Nucleus accumbens (tissue), 56 donors: ENCODE measurements at places on chromosomes 16 and 17.

- DNase-seq = no peak
Measured at GRCh38 chr17:47738178-47738577, 5.1 kb downstream of the TBX21 start.

DNA sequence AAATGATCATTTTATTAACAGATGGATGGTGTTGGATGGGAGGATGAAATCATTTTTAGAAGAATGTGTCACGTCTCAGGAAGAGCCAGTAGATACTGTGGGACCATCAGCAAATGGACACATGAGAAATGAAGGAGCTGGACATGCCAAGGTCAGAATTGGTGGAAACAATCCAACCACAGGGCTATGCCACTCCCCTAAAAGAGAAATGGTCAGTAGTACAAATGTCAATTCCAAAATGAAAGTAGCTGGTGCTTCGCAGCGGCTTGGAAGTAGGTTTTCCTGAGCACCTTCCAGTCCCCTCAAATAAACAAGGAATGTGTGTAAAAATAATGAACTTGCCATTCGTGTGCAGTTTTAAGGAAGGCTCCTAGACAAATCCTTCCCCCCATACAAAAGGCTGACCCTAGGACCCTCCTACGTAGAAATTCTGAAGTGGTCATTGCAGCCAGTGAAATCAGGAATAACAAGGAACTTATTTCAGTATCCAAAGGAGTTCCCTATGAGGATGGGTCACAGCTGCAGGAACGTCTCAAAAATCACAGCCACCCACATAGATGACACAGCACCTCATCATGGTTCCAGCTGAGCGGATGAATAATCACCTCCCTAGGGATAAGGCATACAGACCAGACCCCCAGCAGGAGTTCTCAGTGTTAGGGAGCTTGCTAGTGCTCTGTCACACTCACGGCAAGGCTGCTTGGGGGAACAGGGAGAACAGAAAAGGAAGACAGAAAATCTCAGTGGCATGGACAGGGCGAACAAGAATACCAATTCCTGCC lies 239.2 kb downstream of the HS3ST3A1 start:
- no peak for DNase-seq

DNA sequence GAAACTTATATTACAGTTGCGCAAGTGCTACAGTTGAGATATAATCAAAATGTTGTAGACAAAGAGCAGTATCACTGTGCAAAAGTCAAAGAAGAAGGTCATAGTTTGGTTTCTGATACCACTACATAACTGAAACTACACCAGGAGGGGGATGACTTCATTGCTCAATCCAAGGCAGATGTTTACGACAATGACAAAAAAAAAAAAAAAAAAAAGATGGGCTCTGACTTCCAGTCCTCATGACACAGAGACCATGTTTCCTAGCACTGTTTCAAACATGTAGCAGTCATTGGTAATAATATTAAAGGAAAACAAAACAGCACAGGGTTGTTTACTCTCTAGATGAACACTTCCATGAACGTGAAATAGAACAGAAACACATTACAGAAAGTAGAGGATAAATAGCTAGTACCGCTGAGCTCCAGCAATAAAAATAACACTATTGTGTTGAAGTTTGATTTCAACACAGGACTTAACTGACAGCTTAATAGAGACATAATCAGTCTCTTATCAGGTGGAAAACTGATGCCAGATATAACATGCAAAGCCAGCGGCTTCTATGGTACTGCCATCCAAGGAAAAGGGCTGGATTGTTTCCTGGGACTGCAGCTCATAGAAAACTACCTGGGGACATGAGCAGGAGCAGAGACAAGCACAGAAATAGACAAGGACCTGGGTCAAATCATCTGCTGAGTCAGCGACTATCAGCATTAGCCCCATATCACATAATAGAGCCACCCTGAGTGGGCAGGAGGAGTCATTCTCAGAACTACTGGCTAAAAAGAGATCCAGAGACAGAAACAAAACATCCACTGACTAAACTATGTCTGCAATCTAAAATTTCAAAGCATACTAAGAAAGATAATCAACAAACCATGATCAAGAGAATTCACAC lies 463.6 kb upstream of the SOX9 start:
- no peak for DNase-seq

DNA sequence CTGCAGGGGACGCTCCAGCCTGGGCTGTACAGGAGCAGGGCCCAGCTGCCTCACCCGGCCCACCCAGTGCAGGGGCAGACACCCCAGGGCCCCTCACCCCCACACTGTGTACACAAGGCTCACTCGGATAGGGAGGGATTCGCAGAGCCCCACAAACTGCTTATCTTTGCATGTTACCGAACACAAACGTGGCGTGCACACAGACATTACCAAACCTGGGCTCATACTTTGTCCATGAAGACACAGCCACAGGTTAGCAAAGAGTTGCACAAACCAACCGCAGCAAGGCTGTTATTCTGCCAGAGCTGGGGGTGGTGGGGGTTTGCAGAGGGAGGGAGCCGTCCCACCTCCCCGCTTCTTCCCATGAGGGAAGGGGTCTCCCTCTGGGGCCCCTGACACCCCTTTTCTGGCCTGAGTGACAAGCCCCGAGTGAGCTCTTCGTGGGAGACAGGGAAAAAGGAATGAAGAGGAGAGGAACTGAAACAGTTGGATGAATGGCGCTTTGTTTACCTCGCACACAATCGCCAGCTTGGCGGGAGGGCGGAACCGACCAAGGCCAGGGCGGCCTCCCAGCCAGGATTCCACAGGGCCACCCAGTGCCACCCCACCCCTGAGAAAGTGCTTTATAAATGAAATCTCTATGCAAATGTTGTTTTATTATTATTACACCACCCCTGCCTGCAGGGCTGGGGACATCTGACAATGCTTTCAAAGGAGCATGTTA lies 434 bp upstream of the CPSF4L start:
- DNase-seq = peak; percentile 79

GRCh38 chr16:30379158-30379783 lies 3.1 kb downstream of the SEPTIN1 start:
- DNase-seq = no peak

DNA sequence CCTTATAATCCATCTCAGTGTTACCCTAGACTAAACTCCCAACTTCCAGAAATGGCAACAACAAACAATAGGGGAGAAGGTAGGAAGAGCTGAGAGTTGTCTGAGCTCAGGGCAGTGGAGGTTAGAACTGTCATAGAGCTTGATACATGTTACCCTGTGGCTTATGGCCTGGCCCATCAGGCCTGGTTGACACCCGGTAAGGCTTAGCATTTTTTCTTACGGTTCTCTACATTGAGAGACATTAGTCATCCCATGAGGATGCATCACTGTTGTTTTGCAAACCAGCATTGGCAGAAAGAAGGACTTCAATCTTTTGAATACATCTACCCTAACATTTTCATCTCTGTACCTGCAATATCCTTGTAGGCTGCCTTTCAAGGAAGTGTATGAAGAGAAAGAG lies 226.6 kb downstream of the PHKB start:
- no peak for DNase-seq

- DNase-seq = peak; percentile 17
Measured at GRCh38 chr17:74833501-74834377, 25.9 kb downstream of the GRIN2C start.

DNA sequence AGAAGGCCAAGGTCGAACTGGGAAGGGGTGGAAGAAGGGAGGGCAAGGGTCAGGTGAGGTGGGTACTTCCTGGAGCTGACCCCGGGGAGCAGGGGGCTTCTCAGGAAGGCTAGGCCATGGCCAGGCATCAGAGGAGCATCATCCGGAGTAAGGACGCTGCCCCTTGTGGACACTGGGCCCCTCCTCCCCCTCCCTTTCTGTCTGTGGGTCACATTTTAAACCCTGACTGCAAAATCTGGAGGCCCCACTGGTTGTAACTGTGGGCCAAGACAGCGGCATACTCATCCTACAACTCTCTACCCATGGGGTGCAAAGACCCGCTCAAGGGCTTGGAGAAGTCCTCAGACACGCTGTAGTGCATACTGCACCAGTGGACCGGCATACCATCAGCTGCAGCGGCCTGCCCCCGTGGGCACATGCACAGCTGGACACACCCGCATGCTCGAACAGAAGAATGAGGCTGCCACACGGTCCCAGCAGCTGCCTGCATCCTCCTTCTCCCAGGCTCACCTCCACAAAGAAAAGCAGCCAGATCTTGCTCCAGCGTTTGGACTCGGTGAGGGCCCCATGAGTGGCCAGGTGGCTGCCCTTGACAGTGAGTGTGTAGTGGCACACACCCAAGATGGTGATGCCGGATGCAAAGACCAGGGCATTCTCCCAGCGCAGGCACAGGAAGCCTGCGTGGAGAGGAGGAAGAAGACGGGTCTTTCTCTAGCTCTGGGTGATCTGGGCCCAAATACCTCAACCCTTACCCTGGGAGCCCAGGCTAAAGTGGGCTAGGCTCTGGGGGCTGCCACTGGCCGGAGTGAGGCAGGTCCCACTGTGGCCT lies 1.2 kb downstream of the FADS6 start:
- DNase-seq = no peak

GRCh38 chr17:65017207-65017774 lies 39.2 kb downstream of the GNA13 start:
- DNase-seq = no peak

- peak; percentile 84 for DNase-seq
Measured at GRCh38 chr17:38853292-38854219, at the start of gene RPL23. RPL23 (minus strand) TSS chr17:38853721; CDS start chr17:38853710, 11 bp downstream.

- DNase-seq = no peak
Measured at GRCh38 chr17:33220036-33220435, 73.1 kb downstream of the ASIC2 start.

- DNase-seq = no peak
Measured at GRCh38 chr16:49581630-49582298, 208.2 kb downstream of the C16orf78 start.

DNA sequence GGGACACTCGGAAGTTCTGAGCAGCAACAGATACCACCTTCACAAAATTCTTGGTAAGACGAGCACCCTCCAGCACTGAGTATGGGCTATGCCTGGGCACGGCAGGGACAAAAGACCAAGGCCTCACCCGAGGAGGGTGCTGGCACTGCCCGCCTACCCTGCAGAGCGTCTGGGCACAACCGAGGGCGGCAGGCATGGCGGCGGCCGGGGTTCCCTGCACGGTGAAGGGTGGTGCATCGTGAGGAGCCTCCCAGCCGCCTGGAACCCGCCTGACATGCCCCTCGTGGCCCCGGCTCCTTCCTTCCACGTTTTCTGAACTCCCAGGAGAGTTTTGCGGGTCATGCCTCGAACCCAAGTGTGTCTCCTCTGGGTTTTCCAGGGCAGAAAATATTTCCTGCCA lies 18.9 kb downstream of the GALNS start:
- no peak for DNase-seq
